ENCODE measurements at places on chromosomes 1 and 21.

DNA sequence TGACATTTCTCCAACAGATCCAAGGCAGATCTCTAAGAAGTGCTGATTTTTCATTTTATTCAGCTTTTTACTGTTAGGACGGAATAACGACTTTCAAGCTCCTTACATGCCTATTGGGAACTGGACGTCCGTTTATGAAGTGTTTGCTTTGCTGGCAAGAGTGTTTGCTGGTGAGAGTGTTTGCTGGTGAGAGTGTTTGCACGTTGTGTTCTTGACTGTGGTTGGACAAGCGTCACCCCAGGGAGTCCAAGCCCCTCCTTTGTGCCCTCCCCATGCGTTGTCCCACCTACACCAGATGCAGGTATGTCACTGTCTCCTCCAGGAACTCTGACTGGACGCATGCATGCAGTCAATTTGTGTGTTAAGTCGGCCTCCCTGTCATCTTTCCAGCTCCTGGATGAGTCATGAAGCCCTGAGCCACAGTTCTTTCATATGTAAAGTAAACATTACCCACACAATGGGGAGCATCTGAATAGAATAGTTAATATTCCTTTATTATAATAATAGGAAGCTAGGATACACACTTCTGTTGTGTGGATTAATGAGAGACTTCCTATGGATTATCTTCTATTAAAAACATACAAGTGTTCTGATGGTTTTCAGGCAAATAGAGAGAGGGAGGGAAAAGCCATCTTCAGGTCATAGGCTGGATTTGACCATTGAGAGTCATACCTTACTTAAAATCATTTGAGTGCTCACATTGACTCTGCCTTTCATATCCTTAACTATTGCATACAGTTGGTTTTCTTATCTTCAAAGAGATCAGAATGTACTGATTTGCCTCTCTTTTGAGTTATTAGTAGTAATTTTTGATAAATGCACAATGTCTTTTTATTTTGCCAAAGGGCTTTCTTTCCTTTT is 119.2 kb downstream of the GALNT2 start:
- DNase-seq = peak; percentile 85

- DNase-seq = no peak
Measured at GRCh38 chr1:184866991-184867788, 107.1 kb downstream of the NIBAN1 start.

DNA sequence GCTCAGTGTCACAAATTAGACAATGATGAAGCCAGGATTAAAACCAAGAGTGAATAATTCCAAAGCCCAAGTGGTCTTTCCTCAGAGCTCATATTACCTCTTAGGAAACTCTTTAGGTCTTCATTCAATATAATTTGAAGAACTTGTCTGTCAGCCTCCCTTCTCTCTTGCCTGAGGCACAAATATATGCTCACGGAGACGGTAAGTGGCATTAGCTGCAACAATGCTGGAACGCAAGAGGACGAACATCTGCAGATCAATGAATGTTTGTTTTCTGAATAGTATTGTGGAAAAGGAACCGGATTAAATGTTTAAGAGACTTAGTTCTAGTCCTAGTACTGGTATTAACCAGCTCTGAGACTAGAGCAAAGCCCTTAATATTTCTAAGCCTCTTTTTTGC is 39.7 kb upstream of the LYST start:
- DNase-seq = no peak

DNA sequence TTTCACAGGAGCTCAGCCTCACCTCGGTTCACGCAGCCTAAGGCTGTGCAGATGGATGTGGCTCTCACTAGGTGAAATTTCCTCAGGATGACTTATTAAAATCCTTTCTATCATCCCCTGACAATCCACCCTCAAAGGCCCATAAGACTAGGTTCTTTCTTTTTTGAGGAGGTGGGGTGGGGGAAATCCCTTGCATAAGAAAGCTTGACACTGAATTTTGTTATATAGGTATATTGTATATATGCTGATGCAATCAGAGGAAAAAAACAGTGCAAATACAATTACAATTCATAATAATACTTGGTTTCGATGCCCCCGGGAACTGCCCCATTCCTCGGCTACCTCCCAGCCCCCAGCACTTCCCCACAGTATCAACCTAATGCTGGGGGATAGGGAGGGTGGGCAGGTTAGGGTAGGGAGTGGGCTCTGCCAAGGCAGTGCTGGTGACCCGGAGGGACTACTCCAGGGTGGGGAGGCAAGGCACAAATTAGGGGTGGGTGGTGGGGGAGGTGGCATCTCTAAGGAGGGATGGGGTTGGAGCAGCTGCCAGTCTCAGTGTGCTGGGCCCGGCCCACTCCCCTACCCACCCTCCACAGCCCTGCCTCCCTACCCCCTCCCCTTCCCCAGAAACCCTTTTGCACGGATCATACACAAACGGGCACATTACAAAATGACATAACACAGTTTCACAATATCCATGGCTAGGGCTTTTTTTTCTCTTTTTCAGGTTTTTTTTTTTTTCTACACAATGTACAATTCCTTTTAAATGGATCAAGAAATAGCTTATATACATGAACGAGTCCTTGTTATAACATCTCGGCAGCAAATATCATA is 30.9 kb downstream of the SLC27A3 start:
- DNase-seq = no peak

GRCh38 chr1:242139442-242139841 is 140.5 kb upstream of the MAP1LC3C start:
- DNase-seq = no peak

- no peak for DNase-seq
Measured at GRCh38 chr21:44972821-44973220, 33.0 kb downstream of the SLX9 start.

DNA sequence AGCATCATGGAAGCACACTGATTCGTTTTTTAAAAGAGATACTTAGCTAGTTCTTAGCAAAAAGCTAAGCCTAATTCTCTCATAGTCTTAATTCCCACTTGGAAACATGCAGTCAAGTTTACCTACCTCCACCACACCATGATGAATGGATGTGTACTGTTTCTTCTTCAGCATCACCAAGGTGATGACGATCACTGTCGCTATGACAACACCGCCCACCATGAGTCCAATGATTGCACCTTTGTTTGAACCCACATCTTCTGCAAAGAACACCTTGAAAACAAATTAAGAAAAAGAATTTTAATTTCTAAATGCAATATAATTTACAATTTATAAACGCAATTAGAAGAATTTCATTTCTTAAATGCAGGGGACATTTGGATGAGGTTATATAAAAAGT is 156.8 kb downstream of the GABPA start:
- no peak for DNase-seq

DNA sequence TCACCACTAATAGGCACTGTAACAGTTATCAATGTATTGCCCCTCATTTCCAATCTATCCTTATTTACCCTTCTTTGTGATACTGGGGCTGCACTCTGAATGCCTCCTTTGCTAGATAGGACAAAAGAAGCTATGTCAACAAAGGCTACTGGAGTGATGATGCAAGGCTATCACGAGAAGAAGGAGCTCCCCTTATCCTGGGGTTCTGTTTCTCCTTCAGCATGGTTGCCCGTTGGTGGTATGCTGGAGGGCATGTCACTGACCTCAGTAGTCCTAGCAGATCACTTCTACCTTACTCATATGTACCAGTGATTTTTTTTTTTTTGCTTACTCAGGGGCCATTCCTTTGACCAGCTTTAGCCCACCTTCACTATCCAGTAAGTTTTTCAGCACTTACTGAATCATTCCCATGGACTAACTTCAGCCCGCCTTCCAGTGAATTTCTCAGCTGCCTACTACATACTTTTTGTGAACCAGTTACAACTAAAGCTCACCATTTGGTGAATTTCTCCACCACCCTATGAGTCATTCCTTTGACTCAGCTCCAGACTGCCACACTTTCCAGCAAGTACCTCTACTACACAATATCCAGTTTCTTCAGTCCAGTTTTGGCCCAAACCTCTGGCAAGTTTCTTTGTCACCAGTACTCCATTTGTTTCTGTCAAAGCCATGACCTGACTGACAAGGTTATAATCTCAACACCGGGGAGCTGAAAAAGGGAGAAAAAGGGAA is 944.5 kb downstream of the KCNT2 start:
- DNase-seq = no peak

GRCh38 chr21:46005081-46005480 is 23.5 kb downstream of the COL6A1 start:
- no peak for DNase-seq

DNA sequence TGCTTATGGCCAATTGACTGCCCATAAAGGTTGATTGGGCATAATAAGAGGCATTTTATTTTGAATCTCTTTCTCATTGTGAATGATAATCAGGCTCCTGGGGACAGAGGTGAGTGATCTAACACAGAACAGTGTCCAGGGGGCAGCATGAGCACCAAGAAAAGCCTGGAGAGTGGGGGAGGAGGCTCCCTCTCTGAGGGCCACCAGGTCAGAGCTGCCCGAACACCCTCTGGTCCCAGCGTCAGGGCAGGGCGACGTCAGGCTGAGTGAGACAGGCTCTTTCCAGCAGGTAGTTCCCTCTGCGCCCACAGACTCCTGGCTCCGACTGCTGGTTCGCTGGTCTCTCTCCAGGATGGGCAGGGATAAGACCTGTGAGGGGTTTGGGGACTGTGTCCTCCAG is 250.2 kb upstream of the C1orf174 start:
- peak; percentile 70 for DNase-seq

DNA sequence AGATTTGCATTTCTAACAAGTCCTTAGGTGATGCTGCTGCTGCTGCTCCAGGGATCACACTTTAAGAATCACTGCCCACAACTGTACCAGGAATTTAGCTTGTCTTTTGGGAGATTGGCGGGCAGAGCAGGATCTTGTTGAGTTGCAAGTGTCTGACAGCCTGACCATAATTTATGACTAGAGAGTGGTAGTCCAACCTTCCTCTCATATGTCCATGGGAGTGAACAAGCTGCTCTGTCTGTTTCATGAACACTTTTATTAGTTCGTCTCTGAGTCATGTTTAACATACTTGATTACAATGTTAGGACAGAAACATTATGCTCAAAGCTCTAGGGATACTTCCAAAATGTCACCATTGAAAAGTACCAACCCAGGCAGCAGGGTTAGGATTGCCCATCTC is 169.6 kb downstream of the TGFB2 start:
- DNase-seq = no peak

GRCh38 chr1:228500143-228500734 is 13.1 kb downstream of the RNF187 start:
- no peak for DNase-seq

GRCh38 chr1:227330279-227331076 is 12.2 kb upstream of the CDC42BPA start:
- peak; percentile 55 for DNase-seq

- DNase-seq = peak; percentile 41
Measured at GRCh38 chr1:22212400-22213233, 69.7 kb upstream of the WNT4 start.

DNA sequence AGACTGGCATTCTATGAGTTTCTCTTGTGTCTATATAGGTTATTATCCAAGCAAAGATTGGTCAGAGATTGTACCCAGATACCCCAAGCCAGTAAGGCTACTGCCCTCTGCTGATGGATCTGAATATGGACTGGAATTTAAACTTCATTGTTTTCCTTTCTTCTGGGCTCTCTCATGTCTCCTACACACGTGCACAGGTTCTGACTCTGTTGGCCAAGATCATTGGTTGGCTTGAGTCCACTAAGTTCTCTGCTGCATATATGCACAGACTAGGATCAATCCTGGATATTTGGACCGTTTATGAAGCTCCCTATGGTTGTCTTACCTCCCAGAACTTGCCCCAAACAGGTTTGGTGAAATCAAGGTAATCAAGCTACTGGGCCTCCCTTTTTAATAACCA is 69.7 kb downstream of the CC2D1B start:
- DNase-seq = peak; percentile 49

DNA sequence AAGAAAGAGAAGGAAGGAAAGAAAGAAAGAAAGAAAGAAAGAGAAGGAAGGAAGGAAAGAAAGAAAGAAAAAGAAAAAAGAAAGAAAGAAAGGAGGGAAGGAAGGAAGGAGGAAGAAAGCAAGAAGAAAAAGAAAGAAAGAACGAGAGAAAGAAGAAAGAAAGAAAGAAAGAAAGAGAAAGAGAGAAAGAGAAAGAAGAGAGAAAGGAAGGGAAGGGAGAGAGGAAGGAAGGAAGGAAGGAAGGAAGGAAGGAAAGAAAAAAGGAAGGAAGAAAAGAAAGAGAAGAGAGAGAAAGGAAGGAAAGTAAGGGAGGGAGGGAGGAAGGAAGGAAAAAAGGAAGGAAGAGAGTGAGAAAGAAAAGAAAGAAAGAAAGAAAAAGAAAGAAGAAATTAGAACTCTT is 95.4 kb upstream of the ZNF281 start:
- DNase-seq = no peak

- DNase-seq = no peak
Measured at GRCh38 chr1:23557471-23558124, 1.7 kb downstream of the ID3 start.

DNA sequence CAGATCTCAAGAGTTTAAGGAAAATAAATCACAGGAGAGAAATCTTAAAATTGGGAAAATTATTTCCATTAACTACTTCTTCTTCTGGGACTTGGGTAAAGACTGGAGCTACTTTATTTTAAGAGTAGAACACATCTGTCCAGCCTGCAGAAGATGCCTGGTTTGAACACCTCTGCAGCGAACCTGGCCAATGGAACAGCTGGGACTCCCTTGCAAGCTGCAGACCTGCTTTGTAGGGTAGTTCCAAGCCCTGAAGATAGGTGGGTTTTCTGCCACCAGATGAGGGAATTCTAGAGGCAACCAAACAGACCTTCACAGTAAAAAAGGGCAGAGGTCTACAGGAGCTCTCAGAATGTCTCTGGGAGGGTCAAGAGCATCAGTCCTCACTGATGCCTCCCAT is 86.5 kb upstream of the CACNA1E start:
- peak; percentile 22 for DNase-seq

GRCh38 chr1:240319998-240320397 is 228.3 kb downstream of the FMN2 start:
- no peak for DNase-seq

GRCh38 chr1:82284213-82284612 is 483.5 kb downstream of the ADGRL2 start:
- DNase-seq = no peak

GRCh38 chr1:214271174-214271858 is 9.6 kb upstream of the SMYD2 start:
- peak; percentile 63 for DNase-seq

- peak; percentile 27 for DNase-seq
Measured at GRCh38 chr1:145994391-145995120, 1.8 kb downstream of the TXNIP start.

DNA sequence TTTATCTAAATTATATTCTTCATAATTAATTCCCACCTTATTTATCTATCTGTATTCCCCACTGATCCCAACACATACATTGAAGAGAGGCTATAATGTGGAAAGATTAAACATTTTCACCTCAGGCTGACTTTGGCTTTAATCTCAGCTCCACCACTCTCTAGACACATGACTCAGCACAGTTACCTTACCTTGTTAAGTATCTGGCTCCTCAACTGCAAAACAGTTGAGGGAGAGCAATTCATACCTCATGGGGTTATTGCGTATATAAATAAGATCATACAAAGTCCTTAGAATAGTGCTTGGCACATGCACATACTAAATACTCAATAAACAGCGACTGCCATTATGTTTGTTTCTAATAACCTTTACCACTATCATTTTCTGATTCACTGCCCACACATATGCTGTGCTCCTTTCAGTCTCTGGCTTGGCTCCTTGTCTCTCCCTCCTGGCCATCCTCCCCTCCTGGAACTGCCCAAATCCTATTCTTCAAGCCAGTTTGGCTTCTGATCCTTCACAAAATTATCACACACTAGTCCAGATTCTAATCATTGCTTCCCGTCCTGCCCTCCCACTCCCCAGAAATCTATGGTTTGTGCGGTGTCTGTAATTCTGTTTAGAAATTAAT is 50.1 kb downstream of the BCL9 start:
- no peak for DNase-seq

All from endodermal cell (in vitro differentiated cells).